Kidney tubule cell (primary cell): ENCODE measurements at places on chromosomes 1 and 21.

GRCh38 chr1:86156566-86157455 is at the start of gene COL24A1:
Gene COL24A1, minus strand, starts transcription at chr1:86156772. Its CDS starts 376 bp downstream, at chr1:86156396.
- DNase-seq = peak; percentile 33

- peak; percentile 25 for DNase-seq
Measured at GRCh38 chr1:97505816-97506215, 415.0 kb downstream of the DPYD start.

GRCh38 chr1:199261328-199261727 is 622.5 kb downstream of the PTPRC start:
- no peak for DNase-seq

GRCh38 chr1:59769736-59770095 is 45.0 kb upstream of the HOOK1 start:
- DNase-seq = peak; percentile 37

GRCh38 chr1:167789501-167789900 is 67.7 kb downstream of the MPZL1 start:
- no peak for DNase-seq

- no peak for DNase-seq
Measured at GRCh38 chr1:201890806-201891450, 2.2 kb downstream of the SHISA4 start.

DNA sequence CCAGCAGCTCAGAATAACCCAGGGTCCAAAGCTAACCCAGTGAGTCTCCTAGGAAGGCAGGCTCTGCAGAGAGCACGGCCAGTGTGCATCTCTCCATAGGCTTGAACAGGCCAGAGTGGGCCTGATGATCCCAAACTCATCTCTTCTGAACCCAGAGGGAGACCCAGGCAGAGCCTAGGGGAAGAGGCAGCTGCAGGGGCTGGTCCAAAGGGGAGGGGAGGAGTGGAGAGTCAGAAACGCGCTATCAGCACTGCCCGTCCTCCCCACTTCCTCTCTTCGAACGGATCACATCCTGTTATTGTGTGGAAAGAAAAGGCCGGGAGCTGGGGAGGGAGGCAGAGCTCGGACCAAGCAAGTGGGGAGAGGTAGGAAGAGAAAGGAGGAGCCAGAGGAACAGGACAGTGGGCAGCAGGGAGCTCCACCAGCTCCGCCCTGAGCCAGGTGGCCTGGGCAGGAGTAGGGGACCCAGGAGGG is 20.2 kb downstream of the TAL1 start:
- DNase-seq = no peak

DNA sequence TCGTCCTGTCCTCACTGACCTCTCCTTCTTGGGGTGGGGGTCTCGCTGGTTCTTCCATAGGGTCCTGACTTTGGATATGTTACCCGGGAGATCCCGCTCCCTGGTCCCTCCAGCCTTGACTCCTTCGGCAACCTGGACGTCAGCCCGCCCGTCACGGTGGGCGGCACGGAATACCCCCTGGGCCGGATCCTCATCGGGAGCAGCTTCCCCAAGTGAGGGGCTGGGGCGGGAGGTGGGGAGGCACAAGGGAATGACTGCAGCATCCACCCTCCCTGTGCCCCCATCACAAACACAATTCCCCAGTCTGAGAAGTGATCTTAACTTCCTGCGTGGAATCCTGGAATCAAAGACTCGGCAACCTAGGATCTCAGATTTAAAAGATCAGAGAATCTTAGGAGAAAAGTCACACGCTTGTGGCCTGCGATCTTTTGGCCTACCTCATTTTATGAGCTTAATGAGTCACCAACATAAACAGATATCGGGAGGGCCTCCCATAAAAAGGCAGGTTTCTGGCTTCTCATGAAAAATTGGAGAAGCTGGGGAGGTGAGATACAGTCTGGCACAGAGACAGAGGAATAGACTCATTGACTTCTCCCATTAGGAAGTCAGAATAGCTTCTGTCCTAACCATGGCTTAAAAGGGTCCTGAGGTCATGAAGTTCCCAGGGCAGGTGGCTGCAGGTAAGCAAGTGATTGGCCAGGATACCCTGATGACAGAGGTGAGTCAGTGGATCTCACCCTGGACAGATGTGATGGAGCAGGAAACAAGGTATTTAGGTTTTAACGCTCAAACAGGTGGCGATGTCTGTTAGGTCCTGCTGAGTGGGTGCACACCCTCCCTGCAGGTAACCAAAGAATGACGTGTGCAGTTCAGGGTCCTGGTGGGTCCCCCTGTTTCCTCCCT is 15.9 kb upstream of the PADI3 start:
- DNase-seq = peak; percentile 95

DNA sequence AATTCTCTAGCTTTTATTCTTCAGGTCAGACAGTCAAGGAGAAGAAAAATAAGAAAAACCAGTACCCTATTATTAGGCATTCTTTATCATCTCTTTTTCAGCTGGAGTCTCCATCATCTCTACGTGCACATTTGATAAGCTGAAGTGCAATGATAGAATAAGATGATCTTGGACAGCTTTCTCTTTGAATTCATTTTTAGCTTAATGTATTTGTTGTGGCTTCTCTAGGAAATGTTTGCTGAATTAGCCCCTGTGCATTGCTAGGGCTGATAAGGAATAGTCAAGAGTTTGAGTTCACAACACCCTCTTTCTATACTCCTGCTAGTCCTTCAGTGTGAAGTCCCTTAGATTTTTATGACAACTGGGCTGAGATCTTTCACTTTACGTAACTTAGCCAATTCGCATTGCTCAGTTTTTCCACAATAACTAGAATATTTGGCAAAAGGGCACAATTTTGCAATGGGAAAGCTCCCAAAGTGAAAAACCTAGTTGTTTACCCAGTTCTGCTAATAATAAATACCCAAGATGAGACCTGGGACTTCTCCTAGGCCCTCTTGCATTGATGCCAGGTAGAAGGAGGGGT is 7.0 kb upstream of the KCNJ15 start:
- DNase-seq = no peak

DNA sequence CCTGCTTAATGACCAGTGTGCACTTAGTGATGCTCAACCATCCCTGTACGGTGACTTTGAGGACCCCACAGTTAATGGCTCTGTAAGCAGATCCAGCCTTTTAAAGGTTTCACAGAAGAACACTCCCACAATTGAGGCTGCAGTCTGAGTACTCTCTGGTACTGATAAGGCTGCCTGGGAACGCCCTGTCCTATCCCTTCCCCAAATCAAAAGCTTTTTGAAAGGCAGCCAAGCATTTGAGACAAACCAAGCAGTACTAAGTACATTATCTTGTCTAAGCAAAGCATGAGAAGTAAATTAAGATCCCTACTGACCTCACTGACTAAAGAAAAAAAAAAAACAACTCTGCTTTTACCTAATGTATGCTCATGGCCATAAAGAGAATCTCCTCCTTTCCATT is 60.7 kb downstream of the SH3GLB1 start:
- DNase-seq = no peak

- peak; percentile 40 for DNase-seq
Measured at GRCh38 chr1:11806307-11806936, 431 bp downstream of the CLCN6 start.

- DNase-seq = peak; percentile 50
Measured at GRCh38 chr1:112244131-112244530, 151.9 kb upstream of the CTTNBP2NL start.

- DNase-seq = peak; percentile 89
Measured at GRCh38 chr1:204323887-204324286, 35.8 kb downstream of the PLEKHA6 start.

GRCh38 chr1:17304151-17304825 is 3.7 kb upstream of the PADI4 start:
- no peak for DNase-seq

- no peak for DNase-seq
Measured at GRCh38 chr1:59058665-59059439, 238.0 kb upstream of the FGGY start.

- no peak for DNase-seq
Measured at GRCh38 chr1:199983531-199983930, 44.0 kb upstream of the NR5A2 start.

GRCh38 chr1:9196129-9197040 is 38.2 kb upstream of the H6PD start:
- DNase-seq = peak; percentile 88

- no peak for DNase-seq
Measured at GRCh38 chr1:43465505-43466067, 11.9 kb upstream of the HYI start.

DNA sequence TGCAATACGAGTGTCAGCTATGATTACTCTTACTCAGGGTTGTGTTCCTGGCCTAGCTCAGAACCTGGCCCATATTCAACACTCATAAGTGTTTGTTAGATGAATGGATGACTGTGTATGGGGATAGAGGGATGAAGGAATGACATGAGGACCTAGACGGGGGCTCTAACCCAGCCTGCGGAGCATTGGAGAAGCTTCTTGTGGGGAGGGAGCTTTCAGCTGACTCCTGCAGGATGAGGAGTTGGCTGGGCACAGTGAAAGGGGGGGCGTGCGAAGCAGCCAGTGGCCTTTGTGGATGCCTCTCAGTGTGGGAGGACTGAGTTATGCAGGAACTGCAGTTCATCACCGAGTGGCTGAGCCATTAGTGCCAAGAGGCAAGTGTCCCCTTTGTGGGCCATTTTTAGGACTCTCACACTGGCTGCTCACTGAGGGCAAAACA is 1.2 kb upstream of the EXTL1 start:
- DNase-seq = no peak

- DNase-seq = no peak
Measured at GRCh38 chr1:209546390-209547085, 37.0 kb upstream of the CAMK1G start.

GRCh38 chr21:39673163-39673562 is 60.4 kb downstream of the B3GALT5 start:
- no peak for DNase-seq

- no peak for DNase-seq
Measured at GRCh38 chr1:29052941-29053340, 70.8 kb downstream of the TMEM200B start.

DNA sequence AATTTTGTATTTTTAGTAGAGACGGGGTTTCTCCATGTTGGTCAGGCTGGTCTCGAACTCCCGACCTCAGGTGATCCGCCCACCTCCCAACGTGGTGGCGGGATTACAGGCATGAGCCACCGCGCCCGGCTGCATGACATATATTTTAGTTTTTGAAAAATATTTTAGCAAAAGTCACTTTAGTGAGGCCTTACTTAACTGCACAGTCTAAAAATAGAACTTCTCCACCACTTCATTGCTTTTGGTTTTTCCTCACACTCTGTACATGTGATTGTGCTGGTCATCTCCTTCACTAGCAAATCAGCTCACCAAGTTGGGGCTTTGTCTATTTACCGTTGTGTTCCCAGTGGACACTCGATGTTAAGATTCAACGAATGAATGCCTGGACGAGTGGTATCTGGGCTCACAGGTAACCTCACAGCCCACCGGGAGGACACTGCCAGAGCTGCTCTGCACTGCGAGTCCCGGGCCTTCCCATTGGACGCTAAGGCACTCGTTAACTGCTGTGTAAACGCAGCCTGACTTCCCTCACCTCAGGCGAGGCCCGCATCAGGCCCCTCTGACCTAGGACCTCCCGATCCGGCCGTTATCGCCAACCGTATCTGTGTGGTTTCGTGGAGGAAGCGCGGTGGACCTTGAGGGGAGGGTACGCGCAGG is 14.0 kb upstream of the ZNF692 start:
- DNase-seq = peak; percentile 82

GRCh38 chr1:227838181-227838580 is 22.7 kb downstream of the PRSS38 start:
- no peak for DNase-seq

DNA sequence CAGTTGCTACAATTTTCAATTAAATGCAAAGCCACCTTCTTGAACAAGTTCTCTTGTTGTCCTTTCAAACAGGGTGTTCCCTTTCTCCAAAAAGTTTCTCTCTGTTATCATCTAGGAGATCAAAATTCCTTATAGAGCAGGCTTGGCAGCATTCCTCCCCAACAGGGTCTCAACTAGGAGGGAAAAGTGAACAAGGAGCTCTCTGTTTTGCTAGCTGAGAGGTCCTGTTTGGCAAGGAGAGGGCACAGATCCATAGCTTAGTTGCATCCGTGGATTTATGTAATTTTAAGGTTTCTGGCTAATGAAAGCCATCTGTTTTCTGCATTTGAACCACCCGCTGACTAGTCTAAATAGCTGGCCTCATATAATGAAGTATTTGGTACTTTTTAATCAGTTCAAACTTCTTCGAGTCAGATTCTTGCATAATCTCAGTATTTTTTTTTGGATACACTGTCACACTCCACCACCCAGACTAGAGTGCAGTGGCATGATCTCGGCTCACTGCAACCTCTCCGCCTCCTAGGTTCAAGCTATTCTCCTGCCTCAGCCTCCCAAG is 54.0 kb downstream of the APP start:
- DNase-seq = peak; percentile 15

- peak; percentile 92 for DNase-seq
Measured at GRCh38 chr21:15141261-15141970, 76.6 kb upstream of the NRIP1 start.

DNA sequence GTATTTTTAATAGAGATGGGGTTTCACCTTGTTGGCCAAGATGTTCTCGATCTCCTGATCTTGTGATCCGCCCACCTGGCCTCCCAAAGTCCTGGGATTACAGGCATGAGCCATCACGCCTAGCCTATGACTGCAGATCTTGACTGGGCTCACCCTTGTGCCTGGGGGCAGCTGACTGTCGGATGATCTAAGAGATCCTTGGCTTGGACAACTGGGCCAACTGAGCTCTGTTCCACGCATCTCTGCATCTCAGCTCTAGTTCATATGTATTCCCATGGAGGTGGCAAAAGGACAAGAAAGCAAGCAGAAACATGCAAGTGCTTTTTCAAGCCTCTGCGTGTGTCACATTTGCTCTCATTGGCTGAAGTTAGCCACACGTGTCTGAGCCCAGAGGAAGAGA is 75.8 kb upstream of the SELENON start:
- DNase-seq = no peak

DNA sequence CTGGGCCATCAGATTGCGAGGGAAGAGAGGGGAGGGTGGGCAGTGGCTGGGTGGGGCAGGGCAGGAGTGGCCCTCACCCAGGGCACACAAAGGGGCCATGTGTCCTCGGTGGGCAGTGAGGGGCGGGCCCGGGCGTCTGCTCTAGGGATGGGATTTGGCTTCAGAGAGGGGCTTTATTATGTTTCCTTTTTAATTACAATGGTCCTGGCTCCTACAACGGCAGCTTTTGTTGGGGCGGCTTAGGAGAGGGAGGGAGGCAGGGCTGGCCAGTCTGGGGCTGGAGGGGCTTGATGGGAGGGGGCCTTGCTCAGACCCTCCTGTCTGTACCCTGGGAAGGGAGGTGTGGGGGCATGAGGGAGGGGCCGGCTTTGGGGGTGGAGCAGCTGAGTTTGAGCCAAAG is 102.8 kb upstream of the WNT4 start:
- DNase-seq = no peak

DNA sequence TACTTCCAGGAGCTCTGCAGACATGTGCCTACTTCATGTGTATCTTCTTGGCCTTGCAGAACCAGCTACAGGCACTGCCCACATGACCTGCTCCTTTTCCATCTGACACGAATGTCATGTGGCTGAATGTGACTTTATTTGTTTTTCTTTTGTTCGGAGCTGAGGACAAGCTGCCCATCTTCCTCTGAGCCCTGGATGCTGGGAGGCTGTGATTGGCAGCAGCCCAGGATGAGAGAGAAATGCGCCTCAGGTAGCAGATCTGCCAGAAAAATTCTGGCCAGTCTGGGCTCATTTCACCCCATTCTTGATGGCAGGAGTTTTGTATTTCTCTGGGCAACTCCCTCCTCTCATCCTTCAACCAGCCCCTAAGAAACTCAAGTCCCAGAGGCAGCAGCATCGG is 372.0 kb downstream of the RPS6KC1 start:
- no peak for DNase-seq

GRCh38 chr1:111465754-111466153 is 8.0 kb upstream of the C1orf162 start:
- DNase-seq = no peak
